Thyroid gland (tissue), 4 donors: ENCODE measurements at places on chromosomes 6 and 20. TPM values are rescaled to one million over a fixed set of nuclear protein-coding genes. Genes with fewer than 3 reads are reported as not detected.
A peak's percentile ranks its signal among the peaks of the same experiment; 100 is the strongest.

DNA sequence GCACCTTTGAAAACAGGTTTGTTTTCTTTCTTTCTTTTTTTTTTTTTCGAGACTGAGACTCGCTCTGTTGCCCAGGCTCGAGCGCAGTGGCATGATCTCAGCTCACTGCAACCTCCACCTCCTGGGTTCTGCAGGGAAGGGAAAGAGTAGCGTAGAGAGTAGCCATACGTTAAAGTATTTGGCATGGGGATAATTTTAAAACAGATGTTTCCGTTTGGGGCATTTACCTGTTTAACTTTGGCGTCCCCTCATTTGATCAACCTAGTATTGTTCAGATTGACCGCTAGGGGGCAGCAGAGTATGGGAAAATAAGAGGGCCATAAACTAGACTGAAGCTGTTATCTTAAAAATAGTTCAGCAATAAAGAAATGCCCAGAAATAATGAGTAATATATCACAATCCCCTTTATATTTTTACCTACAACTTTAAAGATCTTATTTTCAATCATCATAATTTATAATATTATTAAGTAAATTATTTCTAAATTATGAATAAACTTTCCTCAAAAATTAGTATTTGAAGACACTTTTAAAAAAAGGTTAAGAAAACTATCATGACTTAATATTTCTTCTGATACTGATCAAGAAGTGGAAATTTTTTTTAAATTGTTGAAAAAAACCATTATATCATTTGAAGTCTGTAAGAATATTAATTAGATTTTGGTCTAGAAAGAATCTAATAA, 7.6 kb upstream of the TAAR9 start:
- H3K4me3 ChIP-seq = no peak overlapping the region
- H3K27me3 ChIP-seq = peaks cover 3% of the 10 kb centered on the region
- no peak overlapping the region for H3K27ac ChIP-seq
- peak; percentile 54 for DNase-seq

GRCh38 chr6:76518443-76518842, 446.0 kb upstream of the IMPG1 start:
- no peaks in the 10 kb centered on the region for H3K27me3 ChIP-seq
- no peak overlapping the region for H3K4me3 ChIP-seq
- H3K4me1 ChIP-seq = no peaks in the 10 kb centered on the region
- no peak for DNase-seq
- H3K36me3 ChIP-seq = no peaks in the 10 kb centered on the region

- H3K27ac ChIP-seq = no peak overlapping the region
- no peaks in the 10 kb centered on the region for H3K4me1 ChIP-seq
- DNase-seq = no peak
- no peaks in the 10 kb centered on the region for H3K27me3 ChIP-seq
These were observed 265.8 kb upstream of the PLCB4 start for GRCh38 chr20:8803065-8803464.

DNA sequence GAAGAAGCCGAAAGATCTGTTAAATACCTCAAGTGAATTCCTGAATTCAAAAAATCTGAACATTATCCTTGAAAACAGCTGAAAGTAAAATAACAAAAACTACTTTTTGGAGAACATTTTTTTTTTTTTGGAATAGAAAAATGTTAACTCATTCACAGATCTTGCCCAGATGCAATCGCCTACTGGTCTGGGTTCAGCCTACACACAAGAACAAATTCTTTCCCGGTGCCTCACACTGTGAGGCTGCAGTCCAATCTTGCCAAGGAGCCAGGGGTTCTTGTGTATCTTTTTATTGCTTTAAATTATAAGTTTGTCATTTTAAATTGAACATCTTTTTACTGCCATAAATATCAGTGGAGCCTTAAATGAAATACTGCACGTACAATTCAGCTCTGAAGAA, 41.2 kb upstream of the TMEM200A start:
- H3K4me1 ChIP-seq = no peaks in the 10 kb centered on the region
- DNase-seq = no peak
- no peak overlapping the region for H3K27ac ChIP-seq
- H3K27me3 ChIP-seq = no peaks in the 10 kb centered on the region

GRCh38 chr20:5416086-5416485, 99.3 kb upstream of the PROKR2 start:
- DNase-seq = no peak
- H3K27ac ChIP-seq = no peak overlapping the region
- no peaks in the 10 kb centered on the region for H3K36me3 ChIP-seq
- H3K27me3 ChIP-seq = no peaks in the 10 kb centered on the region
- H3K4me3 ChIP-seq = no peak overlapping the region
- H3K4me1 ChIP-seq = no peaks in the 10 kb centered on the region

DNA sequence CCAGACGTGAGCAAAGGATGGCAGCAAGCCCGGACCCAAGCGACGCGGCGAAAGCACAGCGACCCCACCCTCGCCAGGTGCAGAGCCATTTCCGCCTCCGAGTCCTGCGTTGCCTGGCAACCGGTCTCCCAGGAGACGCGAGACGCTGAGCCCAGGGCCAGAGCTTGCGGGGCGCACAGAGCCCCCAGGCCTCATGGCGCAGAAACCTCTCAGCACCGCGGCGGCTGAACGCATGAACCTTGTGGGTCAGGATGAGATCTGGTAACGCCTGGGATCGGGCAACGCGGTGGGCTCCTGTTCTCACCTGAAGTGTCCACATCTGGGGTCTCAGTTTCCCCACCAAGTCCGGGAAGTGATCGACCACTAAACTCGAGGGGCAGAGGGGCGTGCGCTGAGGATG, 77.7 kb downstream of the ANKRD60 start:
- H3K4me1 ChIP-seq = no peaks in the 10 kb centered on the region
- H3K27me3 ChIP-seq = peaks cover 4% of the 10 kb centered on the region
- no peak overlapping the region for H3K4me3 ChIP-seq

PLCB1 gene
- total RNA-seq = 7.3 TPM

CGA gene
- not detected for total RNA-seq

PGC gene
- total RNA-seq = not detected

- H3K36me3 ChIP-seq = peaks cover 50% of the 10 kb centered on the region
- no peak overlapping the region for H3K27ac ChIP-seq
- DNase-seq = no peak
- H3K27me3 ChIP-seq = no peaks in the 10 kb centered on the region
These were observed 27.0 kb downstream of the RPRD1B start for GRCh38 chr20:38060536-38060935.

DNA sequence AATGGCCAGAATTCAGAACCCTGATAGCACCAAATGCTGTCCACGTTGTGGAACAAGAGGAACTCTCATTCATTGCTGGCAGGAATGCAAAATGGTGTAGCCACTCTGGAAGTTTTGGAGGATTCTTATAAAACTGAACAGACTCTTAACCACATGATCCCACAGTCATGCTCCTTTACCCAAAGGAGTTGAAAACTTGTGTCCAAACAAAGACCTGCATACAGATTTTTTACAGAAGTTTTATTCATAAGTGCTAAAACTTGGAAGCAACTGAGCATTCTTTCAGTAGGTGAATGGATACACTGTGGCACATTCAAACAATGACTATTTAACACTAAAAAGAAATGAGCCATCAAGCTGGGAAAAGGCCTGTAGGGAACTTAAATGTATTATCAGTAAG, 32.5 kb downstream of the PREP start:
- DNase-seq = peak; percentile 22
- peaks cover 12% of the 10 kb centered on the region for H3K36me3 ChIP-seq
- H3K27ac ChIP-seq = no peak overlapping the region
- no peaks in the 10 kb centered on the region for H3K27me3 ChIP-seq

GRCh38 chr6:109170333-109170732, 75.0 kb downstream of the CEP57L1 start:
- no peak overlapping the region for H3K27ac ChIP-seq
- H3K36me3 ChIP-seq = no peaks in the 10 kb centered on the region
- no peak for DNase-seq
- H3K4me1 ChIP-seq = no peaks in the 10 kb centered on the region
- no peak overlapping the region for H3K4me3 ChIP-seq

DNA sequence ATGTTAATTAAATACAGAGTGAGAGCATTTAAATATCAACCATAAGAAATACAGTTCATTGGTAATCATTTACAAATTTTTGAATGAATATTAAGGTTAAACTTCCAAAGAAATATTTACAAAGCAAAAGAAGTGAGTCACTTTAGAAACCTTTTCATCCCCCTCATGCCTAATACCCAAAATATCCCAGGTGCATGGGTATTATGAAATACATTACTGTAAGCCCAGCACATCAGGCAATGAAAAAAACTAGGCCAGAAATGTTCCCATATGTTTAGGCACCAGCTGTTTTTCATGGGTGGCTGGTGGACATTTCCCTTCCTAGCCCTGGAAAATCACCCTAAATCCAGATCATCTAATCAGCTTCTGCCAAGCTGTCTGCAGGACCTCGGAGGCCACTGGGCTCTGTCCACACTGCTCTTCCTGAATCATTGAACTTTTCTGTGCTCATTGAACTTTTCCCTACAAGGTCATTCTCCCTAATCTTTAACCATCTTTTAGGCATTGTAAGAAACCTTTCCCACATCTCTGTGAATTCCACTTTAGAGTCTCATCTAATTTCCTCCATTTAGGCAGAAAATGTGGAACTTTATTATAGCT, 145.3 kb upstream of the STXBP5 start:
- H3K27me3 ChIP-seq = no peaks in the 10 kb centered on the region
- H3K4me1 ChIP-seq = no peaks in the 10 kb centered on the region
- H3K27ac ChIP-seq = no peak overlapping the region
- no peaks in the 10 kb centered on the region for H3K36me3 ChIP-seq
- DNase-seq = no peak

GRCh38 chr20:38514185-38514584, 41.5 kb downstream of the RALGAPB start:
- H3K4me1 ChIP-seq = no peaks in the 10 kb centered on the region
- H3K36me3 ChIP-seq = peaks cover 14% of the 10 kb centered on the region
- H3K4me3 ChIP-seq = no peak overlapping the region
- no peak for DNase-seq

OR2J3 gene
- not detected for total RNA-seq

GRCh38 chr6:16596616-16597331, 164.5 kb downstream of the ATXN1 start:
- no peaks in the 10 kb centered on the region for H3K36me3 ChIP-seq
- H3K4me3 ChIP-seq = no peak overlapping the region
- DNase-seq = no peak
- no peak overlapping the region for H3K27ac ChIP-seq
- no peaks in the 10 kb centered on the region for H3K27me3 ChIP-seq
- H3K4me1 ChIP-seq = no peaks in the 10 kb centered on the region

SYCP2 gene
- total RNA-seq = 8.5 TPM

- no peak overlapping the region for H3K4me3 ChIP-seq
- no peak for DNase-seq
- H3K27ac ChIP-seq = no peak overlapping the region
- no peaks in the 10 kb centered on the region for H3K36me3 ChIP-seq
- no peaks in the 10 kb centered on the region for H3K27me3 ChIP-seq
- H3K4me1 ChIP-seq = no peaks in the 10 kb centered on the region
These were observed 574.3 kb downstream of the COL12A1 start for GRCh38 chr6:74631564-74631963.

GRCh38 chr20:17843246-17844132, 125.1 kb downstream of the SNX5 start:
- H3K4me3 ChIP-seq = no peak overlapping the region
- H3K27ac ChIP-seq = peak overlapping the region; percentile 72
- DNase-seq = peak; percentile 72
- H3K36me3 ChIP-seq = no peaks in the 10 kb centered on the region

DNA sequence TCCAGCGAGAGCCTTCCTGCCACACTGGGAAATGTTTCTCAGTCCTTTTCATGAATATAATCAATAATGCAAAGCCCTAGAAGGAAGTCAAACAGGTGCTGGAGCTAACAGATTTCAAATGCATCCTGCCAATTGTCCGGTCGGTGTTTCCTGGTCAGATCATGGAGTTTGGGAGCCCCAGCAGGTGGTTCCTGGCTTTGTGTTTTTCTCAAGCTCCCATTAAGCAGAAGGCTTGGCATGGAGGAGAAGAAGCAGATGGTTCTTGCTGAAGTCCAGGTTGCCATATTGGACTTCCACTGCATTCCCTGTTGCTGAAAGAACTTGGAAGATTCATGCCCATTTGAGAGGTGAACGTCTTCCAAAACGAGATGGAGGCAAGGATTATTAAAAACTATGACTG, 68.6 kb downstream of the GFOD1 start:
- H3K4me1 ChIP-seq = peaks cover 76% of the 10 kb centered on the region
- DNase-seq = no peak
- no peaks in the 10 kb centered on the region for H3K27me3 ChIP-seq
- no peaks in the 10 kb centered on the region for H3K36me3 ChIP-seq
- H3K4me3 ChIP-seq = no peak overlapping the region

CLPSL2 gene
- not detected for total RNA-seq

IL17A gene
- total RNA-seq = not detected

TPBG gene
- total RNA-seq = 36.5 TPM

CYP24A1 gene
- total RNA-seq = 0.44 TPM

GRCh38 chr6:106637717-106638341, 8.5 kb downstream of the QRSL1 start:
- H3K36me3 ChIP-seq = peaks cover 5% of the 10 kb centered on the region
- H3K27ac ChIP-seq = no peak overlapping the region
- H3K4me1 ChIP-seq = no peaks in the 10 kb centered on the region
- DNase-seq = no peak

GTSF1L gene
- not detected for total RNA-seq

ASIP gene
- total RNA-seq = not detected

DNA sequence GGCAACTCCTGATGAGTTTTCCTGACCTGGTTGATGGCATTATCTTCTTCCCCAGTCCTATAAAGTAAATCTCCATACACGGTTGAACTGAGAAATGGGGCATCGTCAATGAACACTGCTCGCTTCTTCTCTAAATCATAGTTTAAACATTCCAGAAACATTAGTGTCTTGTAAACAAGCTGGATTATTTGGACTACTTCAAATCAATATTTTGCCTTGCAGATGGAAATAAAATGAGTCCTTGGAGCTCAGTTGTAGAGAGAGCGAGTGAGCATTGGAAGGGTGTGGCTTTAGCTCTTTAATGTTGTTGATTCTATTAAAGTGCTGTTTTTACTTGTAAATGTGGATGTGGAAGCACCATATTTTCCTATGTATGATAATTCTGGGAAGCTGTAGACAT, 18.4 kb downstream of the C6orf89 start:
- no peaks in the 10 kb centered on the region for H3K27me3 ChIP-seq
- H3K27ac ChIP-seq = no peak overlapping the region
- peaks cover 23% of the 10 kb centered on the region for H3K36me3 ChIP-seq

GRCh38 chr20:35307666-35308653, 15.7 kb upstream of the FAM83C start:
- no peaks in the 10 kb centered on the region for H3K36me3 ChIP-seq
- peak; percentile 91 for DNase-seq
- no peak overlapping the region for H3K4me3 ChIP-seq
- H3K4me1 ChIP-seq = peaks cover 17% of the 10 kb centered on the region
- H3K27me3 ChIP-seq = no peaks in the 10 kb centered on the region
- H3K27ac ChIP-seq = peak overlapping the region; percentile 82

SLC2A4RG gene
- total RNA-seq = 26.0 TPM

DNA sequence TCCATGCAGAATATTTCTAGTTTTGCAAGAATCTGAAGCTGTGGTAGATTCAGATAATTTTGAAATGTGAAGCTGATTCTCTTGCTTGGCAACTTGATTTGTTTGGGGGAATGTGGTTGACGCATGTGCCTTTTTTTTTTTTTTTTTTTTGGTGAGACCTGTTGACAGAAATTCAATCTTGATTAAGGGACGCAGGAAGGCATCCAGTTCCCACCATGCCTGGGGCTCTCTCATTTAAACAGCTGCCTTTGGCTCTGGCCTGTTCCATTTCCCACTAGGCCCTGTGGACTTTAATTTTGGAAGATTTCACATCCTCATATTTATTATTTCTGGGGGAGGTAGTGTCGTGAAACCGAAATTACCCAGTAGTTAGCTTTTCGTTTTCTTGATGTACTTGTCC, 8.6 kb downstream of the TPX2 start:
- H3K36me3 ChIP-seq = no peaks in the 10 kb centered on the region
- H3K4me3 ChIP-seq = no peak overlapping the region
- no peak for DNase-seq
- no peaks in the 10 kb centered on the region for H3K27me3 ChIP-seq
- H3K4me1 ChIP-seq = no peaks in the 10 kb centered on the region
- no peak overlapping the region for H3K27ac ChIP-seq

PTCHD4 gene
- total RNA-seq = 2.3 TPM
